ENCODE measurements at places on chromosomes 5 and 9. TPM values are rescaled to one million over a fixed set of nuclear protein-coding genes. Genes with fewer than 3 reads are reported as not detected.

GRCh38 chr5:149598966-149599365 is 17.7 kb downstream of the ARHGEF37 start:
- DNase-seq, result no peak
- H3K27ac ChIP-seq, result no peak overlapping the region
- H3K4me1 ChIP-seq, result no peaks in the 10 kb centered on the region
- H3K36me3 ChIP-seq, result no peaks in the 10 kb centered on the region
- H3K4me3 ChIP-seq, result no peak overlapping the region

GRCh38 chr9:116282597-116282996 is 129.0 kb downstream of the PAPPA start:
- H3K27me3 ChIP-seq, result no peaks in the 10 kb centered on the region
- no peak for DNase-seq
- no peaks in the 10 kb centered on the region for H3K36me3 ChIP-seq
- H3K4me1 ChIP-seq, result peaks cover 24% of the 10 kb centered on the region
- H3K4me3 ChIP-seq, result no peak overlapping the region

The SAXO1 gene
- total RNA-seq, result under 0.01 TPM

DNA sequence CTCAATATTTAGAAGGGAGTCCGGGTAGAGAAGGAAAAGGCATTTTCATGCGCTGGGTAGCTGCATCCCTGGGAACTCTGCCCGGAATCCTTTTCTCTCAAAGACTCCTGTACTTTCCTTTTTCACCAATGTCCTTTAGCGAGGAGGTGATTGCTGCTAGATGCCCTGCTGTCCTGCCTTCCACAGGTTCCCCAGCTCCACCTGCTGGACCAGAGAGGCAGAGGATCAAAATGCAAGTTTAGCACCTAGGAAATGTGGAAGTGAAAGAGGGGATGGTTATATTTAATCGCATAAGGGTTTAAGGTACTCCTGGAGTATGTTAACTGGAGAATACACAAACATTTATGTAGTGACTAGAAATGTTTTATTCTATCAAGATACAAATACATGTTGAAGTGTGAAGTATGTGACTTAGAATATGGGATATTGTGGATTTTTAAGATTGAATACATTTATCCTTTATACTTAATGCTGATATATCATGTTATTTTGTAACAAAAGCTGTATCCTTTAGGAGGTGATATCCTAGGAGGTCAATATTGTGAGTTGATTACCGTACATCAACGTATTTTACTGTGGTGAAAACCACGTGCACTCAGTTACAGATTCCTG is 145.7 kb downstream of the ARHGAP26 start:
- H3K36me3 ChIP-seq, result no peaks in the 10 kb centered on the region
- H3K27ac ChIP-seq, result no peak overlapping the region
- no peaks in the 10 kb centered on the region for H3K4me1 ChIP-seq
- DNase-seq, result no peak

The HTR4 gene
- not detected for total RNA-seq

- H3K27me3 ChIP-seq, result no peaks in the 10 kb centered on the region
- H3K4me3 ChIP-seq, result no peak overlapping the region
- no peaks in the 10 kb centered on the region for H3K4me1 ChIP-seq
- no peak for DNase-seq
Observed at GRCh38 chr5:115920171-115920725, 42.0 kb upstream of the LVRN start.
